ENCODE measurements at places on chromosomes 4 and X.

GRCh38 chrX:111504941-111505340, 6.5 kb upstream of the SERTM2 start:
- no peak for DNase-seq

DNA sequence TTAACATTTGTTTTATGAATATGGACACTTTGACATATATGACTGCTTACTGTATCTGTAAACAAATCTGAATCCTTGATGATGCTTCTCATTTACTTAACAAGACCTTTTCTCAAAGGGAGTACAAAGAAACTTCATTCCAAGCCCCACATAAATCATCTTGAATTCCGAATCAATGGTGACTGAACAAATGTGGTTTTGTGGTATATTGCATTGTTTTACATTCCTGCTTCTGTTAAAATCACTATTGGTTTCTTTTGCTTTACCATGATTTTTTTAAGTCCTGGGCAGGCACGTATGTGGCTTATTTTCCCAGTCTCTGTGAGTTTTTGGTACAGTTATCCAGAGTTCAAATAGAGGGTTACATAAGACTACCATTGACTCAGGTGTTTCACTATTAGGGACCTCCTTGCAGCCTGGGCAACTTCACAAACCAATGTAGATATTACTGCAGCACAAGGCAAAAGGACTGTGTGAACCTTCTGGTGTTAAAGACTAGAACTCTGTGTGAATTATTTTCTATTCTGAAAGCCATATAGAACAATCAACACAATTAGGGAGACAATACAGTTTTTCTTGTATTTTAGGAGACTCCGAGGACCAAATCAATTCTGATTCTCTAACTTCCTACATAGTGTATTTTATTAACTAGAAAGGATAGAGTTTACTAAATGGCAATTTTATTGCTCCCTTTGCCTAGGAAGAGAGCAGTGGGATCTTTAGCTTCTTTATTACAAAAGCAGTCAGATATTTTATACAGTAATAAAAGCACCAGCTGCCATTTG, 196.4 kb downstream of the GALNTL6 start:
- DNase-seq: no peak

GRCh38 chr4:28565396-28565795, 1704.8 kb downstream of the STIM2 start:
- DNase-seq: no peak

DNA sequence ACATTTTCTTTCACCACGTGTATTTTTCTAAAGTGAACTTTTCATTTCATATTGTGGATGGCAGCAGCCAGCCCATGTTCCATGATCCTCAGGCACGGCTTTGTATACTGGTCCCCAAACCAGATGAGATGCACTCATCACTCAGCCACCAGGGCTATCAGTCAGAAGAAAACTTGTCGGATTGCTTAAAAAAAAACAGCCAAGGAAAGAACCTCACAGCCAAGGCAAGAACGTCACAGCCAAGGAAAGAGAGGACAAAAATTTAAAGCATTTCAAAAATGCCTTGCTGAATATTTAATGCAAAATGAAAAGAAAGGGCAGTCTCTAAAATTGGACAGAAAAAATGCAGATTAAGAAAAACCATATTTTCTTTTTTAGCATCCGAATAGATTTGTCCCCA, 333.3 kb downstream of the PDGFC start:
- no peak for DNase-seq

DNA sequence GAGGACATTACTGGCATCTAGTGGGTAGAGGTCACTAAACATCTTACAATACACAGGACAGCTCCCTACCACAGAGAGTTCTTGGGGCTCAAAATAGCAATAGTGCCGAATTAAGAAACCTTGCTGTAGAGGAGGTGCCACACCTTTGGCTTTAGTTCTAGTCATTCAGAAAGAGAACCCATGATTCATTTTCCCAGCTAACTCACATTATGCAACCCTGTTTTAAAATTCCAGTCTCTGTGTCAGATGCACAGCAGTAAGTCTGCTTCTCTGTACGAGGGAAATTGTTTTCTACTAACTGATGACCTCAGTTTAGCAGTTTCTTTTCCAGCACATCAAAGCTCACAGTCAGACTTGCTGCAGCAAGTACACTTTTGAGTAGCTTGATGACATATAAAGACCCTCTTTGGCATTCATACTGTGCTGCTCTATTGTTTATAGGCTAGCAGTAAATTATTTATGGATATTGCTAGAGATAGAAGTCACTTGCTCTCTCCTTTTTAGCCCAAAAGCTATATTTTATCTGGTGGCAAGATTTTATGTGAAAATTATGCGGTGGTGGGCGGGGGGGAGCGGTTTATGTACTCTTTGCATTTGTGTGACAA, 487.8 kb upstream of the MAGEB18 start:
- peak; percentile 57 for DNase-seq

GRCh38 chr4:48350871-48351270, 9.5 kb downstream of the SLAIN2 start:
- no peak for DNase-seq

DNA sequence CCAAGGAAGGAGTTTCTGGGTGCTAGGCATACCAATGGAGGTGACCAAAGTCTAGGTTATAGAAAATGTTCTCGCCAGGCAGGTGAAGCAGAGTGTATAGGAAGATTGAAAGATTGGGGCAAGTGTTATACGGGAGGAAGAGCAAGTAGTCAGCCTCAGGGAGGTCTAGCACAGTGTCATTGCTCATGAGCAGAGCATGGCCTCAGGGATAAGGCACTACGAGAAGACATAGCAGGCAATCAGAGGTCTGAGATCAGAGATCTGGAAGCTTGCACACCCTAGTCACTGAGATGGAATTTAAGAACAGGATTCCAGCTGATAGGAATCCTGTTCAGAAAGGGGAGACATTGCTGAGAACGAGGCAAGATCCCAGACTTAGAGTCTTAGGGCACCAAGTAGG, 350.0 kb upstream of the CASK start:
- DNase-seq: no peak

- peak; percentile 65 for DNase-seq
These were observed 217.3 kb upstream of the TAPT1 start for GRCh38 chr4:16443504-16444088.

GRCh38 chr4:111633663-111634266, 511.5 kb upstream of the FAM241A start:
- no peak for DNase-seq

DNA sequence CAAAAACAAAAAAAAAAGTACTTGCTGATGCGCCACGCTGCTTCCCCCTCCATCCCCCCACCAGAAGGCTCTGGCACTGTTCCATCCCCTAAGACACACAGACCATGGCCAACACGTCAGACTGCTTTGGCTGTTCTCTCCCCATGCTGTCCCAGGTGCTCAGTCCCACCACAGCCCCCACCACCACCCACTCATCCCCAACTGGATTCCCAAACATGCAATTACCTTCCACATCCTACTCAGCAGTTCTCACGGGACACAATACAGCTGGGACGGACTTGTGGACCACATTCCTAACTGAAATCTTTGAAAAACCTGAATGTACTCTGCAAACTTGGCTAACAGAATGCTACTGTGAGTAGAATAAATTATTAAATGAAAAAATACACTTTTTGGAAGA, 8.6 kb downstream of the FAT1 start:
- DNase-seq: no peak

DNA sequence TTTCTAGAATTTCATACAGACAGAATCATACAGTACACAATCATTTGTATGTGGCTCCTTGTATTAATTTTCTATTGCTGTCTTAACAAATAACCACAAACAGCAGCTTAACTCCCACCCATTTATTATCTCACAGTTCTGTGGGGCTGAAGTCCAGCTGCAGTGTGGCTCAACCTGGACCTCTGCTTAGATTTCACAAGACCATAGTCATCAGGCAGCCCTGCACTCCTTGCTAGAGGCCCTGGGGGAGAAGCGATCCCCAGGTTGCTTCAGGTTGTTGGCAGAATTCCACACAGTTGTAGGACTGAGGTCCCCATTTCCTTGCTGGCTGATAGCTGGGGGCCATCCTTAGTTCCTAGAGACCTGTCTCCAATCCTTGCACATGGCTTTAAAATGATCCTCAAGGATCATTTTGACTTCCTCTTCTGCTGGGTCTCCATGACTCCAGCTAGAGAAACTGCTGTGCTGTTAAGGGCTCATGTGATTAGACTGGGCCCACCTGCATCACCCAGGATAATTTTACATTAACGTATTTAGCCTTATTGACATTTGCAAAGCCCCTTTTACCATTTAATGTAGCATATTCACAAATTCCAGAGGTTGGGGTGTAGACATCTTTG, 60.9 kb upstream of the SMAD1 start:
- peak; percentile 42 for DNase-seq

GRCh38 chr4:23654791-23655190, 235.1 kb downstream of the PPARGC1A start:
- peak; percentile 25 for DNase-seq

- DNase-seq: no peak
These were observed 71.7 kb downstream of the APBB2 start for GRCh38 chr4:41142376-41143310.

DNA sequence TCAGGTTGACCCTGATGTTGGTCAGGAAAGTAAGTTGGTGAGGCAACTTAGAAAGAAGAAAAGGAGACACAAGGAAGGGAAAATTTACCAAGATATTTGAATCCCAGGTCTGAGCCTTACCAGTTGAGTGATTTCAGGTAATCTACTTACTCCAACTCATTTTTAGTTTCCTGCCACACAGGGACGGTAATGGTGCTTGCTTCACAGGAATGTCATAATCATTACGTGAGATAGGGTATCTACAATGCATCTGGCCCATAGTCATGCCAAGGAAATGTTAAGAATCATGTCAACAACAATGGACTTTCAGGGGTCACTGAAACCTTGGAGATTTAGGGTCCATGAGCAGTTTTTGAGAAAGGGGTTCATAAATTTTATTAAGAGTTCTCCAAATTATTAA, 195.4 kb upstream of the HHIP start:
- DNase-seq: no peak

- no peak for DNase-seq
These were observed 124.2 kb downstream of the BANK1 start for GRCh38 chr4:101914761-101915160.

GRCh38 chr4:127138586-127138985, 494.2 kb upstream of the INTU start:
- no peak for DNase-seq

DNA sequence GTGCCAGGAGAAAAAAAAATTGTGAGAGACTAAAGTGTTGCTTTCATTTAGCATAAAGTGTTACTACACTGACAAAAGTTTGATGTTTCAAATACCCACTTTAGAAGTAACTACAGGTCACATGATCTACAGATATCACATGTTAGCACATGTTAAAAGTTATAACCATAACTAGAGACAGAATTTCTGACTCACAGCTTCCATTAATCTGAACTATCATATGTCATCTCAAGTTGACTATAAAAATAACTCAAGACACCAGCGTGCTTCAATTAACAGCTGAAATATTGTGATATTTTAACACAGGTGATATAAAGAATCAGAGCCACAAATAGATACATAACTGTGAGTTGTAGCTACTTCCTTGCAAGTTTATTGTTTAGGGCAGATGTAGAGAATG, 591.5 kb upstream of the PITX2 start:
- no peak for DNase-seq

- DNase-seq: no peak
These were observed 248.9 kb upstream of the FTHL17 start for GRCh38 chrX:31320740-31321139.

DNA sequence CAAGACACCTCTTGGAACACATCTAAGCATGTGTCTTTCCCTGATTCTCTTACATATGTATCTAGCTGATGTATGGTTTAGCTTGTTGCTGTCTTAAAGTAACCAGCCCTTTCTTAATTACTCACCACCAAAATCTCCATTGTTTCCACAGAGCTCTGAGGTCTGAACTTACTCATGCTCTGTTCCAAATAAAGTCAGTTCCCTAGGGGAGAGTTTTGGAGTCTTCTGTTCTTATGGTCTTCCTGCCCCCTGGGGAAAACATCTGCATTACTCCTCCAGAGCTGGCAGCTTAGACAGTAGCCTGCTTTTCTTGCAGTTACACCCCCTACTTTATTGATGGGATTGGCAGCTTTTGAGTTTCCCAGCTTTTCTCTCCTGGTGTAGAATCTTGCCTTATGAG, 125.8 kb downstream of the EDA start:
- DNase-seq: no peak

DNA sequence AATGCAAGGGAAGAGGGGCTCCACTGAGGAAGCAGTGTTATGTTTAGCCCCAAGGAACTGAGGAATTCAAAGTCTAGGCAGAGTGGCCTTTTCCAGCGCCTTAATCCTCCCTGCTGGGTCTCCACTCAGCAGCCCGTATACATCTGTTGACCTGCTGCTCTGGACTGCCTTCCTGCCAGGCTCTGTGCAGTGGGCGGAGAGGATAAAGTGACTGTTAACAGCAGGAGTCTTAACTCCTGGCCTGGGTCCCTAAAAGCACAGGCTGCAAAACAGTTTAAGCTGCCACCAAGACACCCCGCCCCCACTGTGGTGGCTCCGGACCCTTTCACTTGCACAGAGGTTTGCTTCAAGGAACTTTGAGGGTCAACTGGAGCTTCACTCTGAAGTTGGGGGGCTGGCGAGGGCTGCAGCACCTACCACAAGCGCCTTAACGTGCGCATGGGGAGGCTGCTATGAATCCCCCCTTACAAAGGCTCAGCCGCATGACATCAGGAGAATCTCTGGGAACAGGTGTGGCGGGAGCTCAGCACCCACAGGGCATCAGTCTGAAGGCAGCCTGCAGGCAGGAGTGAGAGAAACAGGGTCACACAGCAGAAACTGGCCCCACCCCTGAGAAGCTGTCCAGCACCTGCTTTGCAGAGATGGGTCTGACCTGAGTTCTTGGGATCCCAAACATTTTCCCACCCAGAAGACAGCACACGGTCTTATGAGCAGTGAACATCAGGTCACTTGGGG, 358.2 kb upstream of the GATB start:
- no peak for DNase-seq

GRCh38 chrX:12973561-12974304, 1.2 kb upstream of the TMSB4X start:
- DNase-seq: no peak

DNA sequence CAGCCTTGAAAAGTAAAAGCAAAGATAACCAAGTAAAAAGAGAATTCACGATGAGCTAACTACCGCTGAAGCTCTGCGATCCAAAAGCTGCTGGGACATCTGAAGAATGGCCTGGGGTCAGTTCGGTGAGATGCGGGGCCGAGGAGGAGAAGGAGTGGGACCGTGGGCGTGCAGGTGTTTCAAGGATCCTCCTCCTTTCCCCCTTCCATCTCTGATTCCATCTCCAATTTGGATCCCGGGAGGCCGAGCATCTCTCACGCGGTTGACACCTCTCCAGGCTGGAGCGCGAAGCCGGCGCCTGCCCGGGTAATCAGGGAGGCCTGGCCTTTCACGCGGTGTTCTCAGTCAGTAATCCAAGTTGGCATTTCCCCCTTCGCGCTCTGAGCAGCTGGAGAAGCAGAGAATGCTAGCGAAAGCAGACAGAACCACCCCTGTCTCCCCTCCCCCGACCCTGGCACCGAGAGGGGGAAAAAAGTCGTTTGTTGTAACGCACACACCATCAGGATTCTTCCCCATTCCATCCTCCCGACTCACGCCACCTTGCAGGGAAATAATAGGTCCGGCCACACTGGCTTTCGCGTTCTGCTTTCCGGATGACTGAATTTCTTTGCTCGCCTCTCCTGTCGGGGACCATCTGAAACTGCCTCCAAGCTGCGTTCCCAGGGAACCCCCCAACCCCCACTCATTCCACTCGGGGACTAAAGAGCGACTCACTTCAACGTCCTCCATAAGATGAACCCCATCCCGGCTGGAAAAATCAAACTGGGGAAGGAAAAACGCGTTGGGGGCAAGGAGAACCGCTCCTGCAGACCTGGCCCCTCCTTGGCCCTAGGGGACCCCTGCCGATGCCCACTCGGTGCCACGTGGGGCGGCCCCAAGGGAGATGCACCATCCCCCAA, 6.5 kb downstream of the NEUROG2 start:
- no peak for DNase-seq
